ENCODE measurements at places on chromosomes 2 and 18.

DNA sequence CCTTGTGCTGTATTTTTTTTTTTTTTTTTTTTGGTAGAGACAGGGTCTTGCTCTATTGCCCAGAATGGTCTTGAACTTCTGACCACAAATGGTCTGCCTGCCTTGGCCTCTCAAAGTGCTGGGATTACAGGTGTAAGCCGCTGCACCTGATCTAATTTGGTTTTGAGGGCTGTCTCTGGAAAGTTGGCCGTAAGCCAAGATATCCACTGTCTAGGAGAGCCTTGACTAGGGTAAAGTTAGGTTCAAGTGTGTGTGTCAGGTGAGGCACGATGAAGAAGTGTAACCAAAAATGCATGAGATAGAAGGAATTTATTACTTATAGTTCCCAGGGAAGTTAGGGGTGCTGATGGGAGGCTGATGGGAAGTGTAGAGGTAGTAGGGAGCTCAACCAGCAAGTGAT is 46.7 kb downstream of the INO80C start:
- DNase-seq = no peak

DNA sequence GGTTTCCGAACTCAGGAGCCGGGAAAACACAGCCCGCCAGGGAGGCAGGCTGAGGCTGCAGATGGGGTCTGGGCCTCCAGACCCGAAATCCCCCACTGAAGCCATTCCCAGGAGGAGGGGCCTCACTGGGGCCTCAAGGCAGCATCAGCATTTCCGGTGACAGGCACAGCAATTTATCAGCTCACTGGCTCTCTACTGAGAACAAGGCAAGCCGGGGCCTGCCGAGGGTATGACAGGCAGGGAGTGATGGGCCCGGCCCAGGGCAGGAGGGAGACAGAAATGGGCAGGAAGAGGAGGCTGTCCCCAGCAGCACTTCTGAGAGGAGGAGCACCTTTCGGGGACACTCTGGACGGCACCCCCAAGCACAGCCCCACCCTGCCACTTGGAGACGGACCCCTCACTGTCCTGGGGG is 12.5 kb downstream of the SDC1 start:
- DNase-seq = no peak

DNA sequence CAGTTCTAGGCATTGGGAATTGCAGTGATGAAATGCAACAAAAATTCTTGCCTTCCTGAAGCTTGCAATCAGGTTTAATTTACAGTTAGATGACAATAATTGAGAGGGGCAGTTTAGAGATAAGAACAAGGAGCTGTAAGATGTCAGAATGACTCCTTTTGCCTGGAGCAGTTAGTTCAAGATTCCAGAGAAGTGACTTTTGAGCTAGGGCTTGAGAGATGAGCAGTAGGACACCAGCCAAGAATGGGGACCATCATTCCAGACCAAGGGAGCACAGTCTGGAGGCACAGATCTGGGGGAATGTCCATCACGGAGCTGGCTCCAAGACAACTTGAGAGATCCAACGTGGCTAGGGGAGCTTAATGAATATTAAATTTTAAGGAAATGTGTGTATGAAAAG is 26.8 kb downstream of the CACNB4 start:
- no peak for DNase-seq

DNA sequence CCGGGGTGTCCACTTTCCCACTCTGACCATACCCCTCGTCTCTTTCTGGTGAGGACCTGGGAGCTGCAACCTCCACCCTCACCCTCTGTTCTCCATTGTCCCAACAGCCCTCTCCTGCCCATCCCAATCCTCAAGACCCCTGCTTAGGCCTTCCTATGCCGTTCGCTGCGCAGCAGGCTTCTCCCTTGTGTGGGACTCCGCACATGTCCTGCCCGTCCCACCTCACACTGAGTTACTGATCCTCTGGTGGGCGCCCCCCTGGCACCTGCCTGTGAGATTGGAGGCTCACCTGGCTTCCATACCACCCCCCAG is 119.5 kb upstream of the SNTG2 start:
- DNase-seq = no peak

DNA sequence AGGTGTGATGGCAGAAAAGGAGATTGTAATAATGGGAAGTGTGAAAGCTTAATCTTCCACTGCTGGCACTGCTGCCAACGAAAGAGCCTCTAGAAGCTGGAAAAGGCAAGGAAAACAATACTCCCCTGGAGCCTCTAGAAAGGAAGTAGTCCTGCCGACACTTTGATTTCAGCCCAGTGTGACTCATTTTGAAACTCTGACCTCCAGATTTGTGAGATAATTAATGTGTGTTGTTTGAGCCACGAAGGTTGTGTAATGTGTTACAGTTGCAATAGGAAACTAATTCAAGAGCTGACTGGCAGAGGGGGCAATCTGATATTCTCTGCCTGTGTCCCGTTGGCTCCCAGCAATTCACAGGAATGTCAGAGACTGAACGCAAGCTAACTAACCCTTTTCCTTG is 219.2 kb upstream of the UBE2E3 start:
- no peak for DNase-seq

GRCh38 chr18:37476182-37476581 is 89.4 kb downstream of the CELF4 start:
- no peak for DNase-seq

GRCh38 chr2:35462226-35462998 is 893.2 kb upstream of the CRIM1 start:
- DNase-seq = no peak

- no peak for DNase-seq
Measured at GRCh38 chr2:15738943-15739342, 147.3 kb downstream of the DDX1 start.

- DNase-seq = no peak
Measured at GRCh38 chr2:241535871-241536655, 22.5 kb upstream of the BOK start.

- DNase-seq = no peak
Measured at GRCh38 chr2:175449616-175450015, 268.1 kb upstream of the ATP5MC3 start.

DNA sequence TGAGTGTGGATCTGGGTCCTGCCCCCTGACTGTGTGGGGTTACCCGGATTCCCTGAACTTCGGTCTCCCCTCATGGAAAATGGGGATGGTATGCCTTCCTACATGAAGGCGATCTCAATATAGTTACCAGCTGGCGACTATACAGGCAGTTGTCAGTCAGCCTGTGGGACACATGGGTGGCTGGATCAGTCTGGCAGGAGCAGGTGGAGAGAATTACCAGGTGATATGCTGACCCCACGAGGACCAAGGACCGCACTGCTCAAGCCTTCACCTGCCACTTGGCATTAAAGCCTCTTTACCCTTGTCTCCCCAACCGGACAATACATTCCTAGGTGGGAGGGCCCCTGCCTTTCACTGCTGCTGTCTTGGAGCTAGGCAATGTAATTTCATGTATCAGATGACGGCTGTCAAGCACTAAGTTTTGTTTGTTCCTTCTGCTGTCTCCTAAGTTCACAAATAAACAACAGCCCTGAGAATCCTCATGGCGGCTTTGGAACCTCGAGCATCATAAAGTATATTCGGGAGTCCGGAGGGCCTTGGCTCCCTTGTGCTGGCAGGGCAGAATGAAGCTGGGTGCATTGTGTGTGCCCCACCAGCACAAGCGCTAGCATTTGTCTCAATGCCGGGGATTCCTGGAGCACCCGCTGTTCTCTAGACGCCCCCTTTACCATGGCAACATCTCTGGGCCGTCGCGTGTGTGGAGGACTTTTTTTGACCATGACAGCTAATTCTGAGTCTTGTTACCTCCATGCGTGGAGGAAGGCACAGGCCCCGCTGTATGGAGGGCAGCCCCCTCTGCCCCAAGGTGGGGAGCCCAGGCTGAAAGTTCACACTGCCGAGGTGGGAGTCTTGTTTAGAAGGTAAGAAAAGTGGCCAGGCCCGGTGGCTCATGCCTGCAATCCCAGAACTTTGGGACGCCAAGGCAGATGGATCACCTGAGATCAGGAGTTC is 48.6 kb downstream of the PDCL3 start:
- DNase-seq = no peak

DNA sequence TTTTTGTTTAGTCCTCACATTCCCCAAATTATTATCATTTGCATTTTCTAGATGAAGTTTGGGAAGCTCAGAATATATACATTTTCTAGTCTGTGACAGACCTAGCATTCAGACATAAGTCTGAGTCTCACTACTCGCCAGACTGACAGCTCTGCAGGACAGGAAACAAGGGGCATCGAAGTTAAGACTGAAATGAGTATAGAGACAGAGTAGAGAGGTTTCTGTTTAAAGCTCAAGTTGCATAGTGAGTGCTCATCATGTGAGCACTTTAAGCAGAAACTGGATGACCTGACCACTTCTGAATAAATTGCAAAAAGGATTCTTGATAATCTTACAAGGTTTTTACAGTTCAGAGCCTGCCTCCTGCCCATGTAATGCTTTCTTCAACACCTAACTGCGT is 1.1 kb downstream of the HADHB start:
- no peak for DNase-seq

DNA sequence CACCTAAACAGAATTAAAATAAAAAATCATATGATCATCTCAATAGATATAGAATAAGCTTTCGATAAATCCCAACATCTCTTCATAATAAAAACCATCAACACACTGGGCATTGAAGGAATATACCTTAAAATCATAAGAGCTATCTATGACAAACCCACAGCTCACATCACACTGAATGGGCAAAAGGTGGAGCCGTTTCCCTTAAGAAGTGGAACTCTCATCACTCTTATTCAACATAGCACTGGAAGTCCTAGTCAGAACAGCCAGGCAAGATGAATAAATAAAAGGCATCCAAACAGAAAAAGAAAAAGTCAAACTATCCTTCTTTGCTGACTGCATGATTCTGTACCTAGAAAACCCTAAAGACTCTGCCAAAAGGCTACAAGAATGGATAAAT is 510.3 kb downstream of the ZNF804A start:
- no peak for DNase-seq

GRCh38 chr18:68734308-68734707 is 19.4 kb upstream of the TMX3 start:
- DNase-seq = no peak

GRCh38 chr2:146981921-146982320 is 862.9 kb upstream of the ACVR2A start:
- DNase-seq = no peak

- no peak for DNase-seq
Measured at GRCh38 chr2:136206613-136207012, 88.7 kb upstream of the CXCR4 start.

- DNase-seq = no peak
Measured at GRCh38 chr2:203637471-203638167, 68.8 kb upstream of the CD28 start.

GRCh38 chr2:84338069-84338468 is 121.0 kb downstream of the SUCLG1 start:
- DNase-seq = no peak

GRCh38 chr2:218996937-218997336 is 3.7 kb upstream of the CRYBA2 start:
- no peak for DNase-seq

- no peak for DNase-seq
Measured at GRCh38 chr2:64754570-64754969, 100.9 kb upstream of the SERTAD2 start.

- DNase-seq = no peak
Measured at GRCh38 chr2:143768991-143769390, 639.8 kb downstream of the ARHGAP15 start.

GRCh38 chr2:131105950-131106801 is 1.0 kb downstream of the PLEKHB2 start:
- DNase-seq = no peak

GRCh38 chr2:182543741-182544525 is 117.1 kb upstream of the PDE1A start:
- DNase-seq = no peak

- DNase-seq = no peak
Measured at GRCh38 chr2:172811027-172811426, 75.4 kb downstream of the RAPGEF4 start.

DNA sequence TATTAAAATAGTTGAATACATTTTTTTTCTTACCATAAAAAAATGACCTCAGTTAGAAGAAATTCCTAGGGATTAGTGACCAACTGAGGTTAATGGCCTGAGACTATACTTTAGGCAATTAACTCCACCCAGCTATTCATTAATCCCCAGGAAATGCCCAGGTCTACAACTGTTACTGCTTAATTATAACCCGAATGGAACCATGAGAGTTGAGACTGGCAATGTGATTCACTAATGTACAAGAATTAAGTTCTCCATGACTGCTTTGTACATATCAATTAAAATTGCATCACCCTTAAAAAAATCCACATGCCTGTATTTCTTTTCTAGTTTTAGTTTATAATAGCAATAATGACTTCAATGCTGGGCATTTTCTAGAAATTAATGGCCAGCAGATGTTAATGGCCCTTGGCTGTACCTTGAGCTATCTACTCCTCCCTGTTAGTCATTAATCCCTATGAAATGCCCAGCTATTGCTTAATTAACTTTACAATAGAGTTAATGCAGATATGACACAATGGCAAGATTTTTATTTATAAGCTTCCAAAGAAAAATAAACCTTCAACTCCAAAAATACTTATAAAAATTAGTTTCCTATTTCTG is 44.1 kb downstream of the ERBB4 start:
- DNase-seq = no peak

DNA sequence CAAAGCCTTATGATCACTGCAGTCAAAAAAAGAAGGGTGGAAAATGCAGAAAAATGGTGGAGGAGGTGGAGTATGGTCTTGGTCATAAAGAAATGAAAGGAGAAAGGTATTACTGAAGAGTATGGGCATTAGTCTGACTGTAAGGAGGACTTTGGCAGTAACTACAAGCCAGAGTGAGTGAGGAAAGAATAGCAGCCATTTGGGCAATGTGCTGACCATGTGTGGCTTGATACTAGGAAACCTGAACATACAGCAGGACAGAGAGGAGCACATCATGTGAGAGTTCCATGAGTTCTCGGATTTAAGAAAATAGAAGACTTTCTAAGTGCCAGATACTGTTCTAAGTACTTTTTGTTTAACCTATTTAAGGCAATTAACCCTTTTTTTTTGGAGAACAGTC is 8.5 kb downstream of the DTNA start:
- DNase-seq = no peak

DNA sequence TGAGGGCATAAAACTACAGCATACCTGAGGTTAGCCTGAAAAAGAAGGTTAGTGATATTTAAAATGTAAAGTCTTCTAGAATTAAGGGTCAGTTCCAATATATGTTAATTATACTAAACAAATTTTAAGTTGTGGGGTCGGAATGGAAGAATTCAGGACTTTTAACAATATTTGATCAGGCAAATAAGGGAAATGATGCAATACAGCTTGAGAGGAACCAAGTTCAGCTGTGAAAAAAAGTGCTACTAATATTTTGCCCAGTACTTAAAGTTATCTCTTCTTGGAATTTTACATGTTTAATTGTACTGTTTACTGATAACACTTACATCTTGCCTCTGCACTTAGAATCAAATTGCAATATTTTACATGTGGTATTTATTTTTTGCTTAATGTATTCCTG is 345.5 kb upstream of the CWC22 start:
- DNase-seq = no peak

- no peak for DNase-seq
Measured at GRCh38 chr18:74225193-74225840, 66.4 kb downstream of the CYB5A start.
